HFF-Myc (cell line): ENCODE measurements at places on chromosomes 1 and 21.
A peak's percentile ranks its signal among the peaks of the same experiment; 100 is the strongest.

GRCh38 chr1:31764312-31765040 lies at the start of gene ADGRB2:
Gene ADGRB2 (minus strand): TSS chr1:31764340. CDS start chr1:31757221, 7,119 bp downstream.
- DNase-seq: no peak

DNA sequence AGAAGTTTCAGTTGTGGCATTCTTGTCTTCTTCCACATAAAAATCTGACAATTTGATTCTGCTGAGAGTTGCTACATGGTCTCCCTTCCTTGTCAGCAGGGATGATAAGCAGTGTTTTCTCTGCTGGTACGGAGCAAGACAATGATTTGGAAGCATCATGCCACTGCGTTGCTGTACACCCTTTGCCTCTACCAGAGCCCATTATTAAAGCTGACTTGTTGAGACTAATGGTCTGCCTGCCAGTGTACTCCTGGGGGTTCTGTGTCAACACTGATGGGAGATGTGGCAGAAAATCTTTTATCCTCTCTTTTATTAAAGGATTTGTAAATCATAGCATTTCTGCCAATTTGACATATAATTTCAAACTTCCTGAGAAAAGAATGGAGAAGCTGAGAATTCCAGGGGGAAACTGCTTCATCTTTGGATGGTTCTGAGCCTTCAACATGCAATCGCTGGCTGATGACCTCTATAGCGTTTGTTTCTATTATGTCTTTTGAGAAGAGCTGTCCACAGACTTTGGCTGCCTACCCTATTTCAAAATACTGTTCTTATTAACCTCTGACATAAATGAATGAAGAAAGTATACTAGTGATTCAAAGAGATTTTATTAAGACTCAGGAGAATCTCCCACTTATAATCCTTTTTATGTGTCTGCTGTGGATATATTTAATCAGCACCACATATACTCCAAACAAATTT lies 47.9 kb upstream of the DYNLT5 start:
- no peak for DNase-seq

GRCh38 chr1:183262628-183263200 lies 76.7 kb downstream of the LAMC2 start:
- no peak for DNase-seq

GRCh38 chr1:53320646-53321045 lies 7.2 kb downstream of the LRP8 start:
- no peak for DNase-seq

DNA sequence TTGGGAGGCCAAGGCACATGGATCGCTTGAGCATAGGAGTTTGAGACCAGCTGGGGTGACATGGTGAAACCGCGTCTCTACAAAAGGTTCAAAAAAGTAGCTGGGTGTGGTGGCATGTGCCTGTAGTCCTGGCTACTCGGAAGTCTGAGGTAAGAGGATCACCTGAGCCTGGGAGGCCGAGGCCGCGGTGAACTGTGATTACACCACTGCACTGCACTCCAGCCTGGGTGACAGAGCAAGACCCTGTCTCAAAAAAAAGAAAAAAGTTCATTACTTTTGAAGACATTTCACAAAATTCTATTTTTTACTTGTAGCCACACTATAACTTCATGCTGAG lies 2.1 kb upstream of the DENND2C start:
- DNase-seq: no peak

- peak; percentile 52 for DNase-seq
Measured at GRCh38 chr1:99737016-99737415, 29.4 kb downstream of the FRRS1 start.

GRCh38 chr1:149962736-149963135 lies 26.1 kb upstream of the MTMR11 start:
- no peak for DNase-seq

DNA sequence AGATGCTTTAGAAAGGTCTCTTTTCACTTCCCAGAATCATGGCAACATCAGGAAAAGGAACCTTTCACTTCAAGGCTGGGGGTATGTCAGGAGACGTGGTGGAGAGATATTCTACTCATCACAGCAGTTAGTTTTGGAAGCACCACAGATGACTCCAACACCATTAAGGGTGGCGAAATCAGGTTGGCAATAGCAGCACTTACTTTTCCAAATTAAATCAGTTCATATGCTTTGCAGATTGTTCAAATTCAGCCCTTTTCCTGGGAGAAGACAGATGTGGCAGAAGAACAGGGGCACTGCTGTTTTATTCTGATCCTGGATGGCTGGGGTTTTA lies 79.0 kb downstream of the RUNX1 start:
- no peak for DNase-seq

- DNase-seq: no peak
Measured at GRCh38 chr1:230694991-230695390, 18.9 kb downstream of the AGT start.

DNA sequence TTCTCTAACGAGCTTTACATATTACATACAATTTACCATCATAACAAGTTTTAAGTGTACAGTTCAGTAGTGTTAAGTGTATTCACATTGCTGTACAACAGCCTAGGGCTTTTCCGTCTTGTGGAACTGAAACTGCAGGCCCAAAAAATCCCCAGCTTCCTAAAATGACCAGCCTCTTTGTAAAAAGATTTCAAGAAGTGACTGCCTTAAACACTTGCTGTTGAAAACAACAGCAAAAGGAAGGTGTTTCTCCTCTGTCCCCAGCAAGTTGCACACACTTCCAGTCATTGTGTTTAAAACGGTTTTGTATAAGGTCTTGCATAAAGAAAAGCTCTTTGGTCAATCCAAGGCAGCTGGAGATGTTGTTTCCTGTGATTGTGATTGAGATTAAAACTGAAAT lies 16.0 kb upstream of the GBP1 start:
- no peak for DNase-seq

DNA sequence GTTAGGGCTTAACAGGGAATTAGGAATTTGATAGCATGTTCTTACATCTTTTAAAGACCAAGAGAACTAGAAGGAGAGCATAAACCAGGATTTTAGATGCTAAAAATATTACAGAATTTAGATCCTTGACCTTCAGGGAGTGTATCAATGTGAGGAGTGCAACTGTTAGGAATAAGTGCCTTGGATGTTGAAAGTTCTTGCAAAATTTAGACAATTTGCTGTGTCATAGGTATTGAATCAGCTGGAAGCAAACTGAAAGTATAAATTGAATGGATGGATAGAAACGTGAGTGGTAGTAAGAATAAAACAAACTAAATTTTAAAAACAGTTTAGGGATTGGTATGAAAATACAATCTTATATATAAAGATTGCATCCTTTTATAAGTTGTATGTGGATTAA lies 27.7 kb downstream of the PPP1R12B start:
- no peak for DNase-seq

GRCh38 chr1:212816567-212817278 lies 25.0 kb downstream of the TATDN3 start:
- DNase-seq: no peak

GRCh38 chr1:159088546-159089183 lies 12.1 kb upstream of the AIM2 start:
- no peak for DNase-seq

- DNase-seq: no peak
Measured at GRCh38 chr1:109823543-109824348, 60.0 kb upstream of the EPS8L3 start.

DNA sequence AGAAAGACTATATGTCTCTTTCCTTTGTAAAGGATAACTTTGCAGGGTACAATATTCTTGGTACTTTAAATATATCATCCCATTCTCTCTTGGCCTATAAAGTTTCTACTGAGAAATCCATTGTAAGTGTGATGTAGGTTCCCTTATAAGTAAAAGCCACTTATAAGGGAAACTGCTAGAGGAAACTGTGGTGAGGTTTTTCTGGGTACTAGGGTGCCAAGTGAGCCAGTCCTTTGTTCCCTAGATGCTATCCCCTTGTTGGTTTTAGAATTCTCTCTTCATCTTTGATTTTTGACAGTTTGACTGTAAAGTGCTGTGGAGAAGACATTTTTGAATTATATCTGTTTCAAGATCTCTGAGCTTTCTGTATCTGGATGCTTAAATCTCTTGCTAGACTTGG lies 108.9 kb upstream of the NEK7 start:
- DNase-seq: no peak

- no peak for DNase-seq
Measured at GRCh38 chr1:244087021-244087560, 36.0 kb downstream of the ZBTB18 start.

- DNase-seq: no peak
Measured at GRCh38 chr1:115170961-115171392, 81.7 kb upstream of the TSPAN2 start.

DNA sequence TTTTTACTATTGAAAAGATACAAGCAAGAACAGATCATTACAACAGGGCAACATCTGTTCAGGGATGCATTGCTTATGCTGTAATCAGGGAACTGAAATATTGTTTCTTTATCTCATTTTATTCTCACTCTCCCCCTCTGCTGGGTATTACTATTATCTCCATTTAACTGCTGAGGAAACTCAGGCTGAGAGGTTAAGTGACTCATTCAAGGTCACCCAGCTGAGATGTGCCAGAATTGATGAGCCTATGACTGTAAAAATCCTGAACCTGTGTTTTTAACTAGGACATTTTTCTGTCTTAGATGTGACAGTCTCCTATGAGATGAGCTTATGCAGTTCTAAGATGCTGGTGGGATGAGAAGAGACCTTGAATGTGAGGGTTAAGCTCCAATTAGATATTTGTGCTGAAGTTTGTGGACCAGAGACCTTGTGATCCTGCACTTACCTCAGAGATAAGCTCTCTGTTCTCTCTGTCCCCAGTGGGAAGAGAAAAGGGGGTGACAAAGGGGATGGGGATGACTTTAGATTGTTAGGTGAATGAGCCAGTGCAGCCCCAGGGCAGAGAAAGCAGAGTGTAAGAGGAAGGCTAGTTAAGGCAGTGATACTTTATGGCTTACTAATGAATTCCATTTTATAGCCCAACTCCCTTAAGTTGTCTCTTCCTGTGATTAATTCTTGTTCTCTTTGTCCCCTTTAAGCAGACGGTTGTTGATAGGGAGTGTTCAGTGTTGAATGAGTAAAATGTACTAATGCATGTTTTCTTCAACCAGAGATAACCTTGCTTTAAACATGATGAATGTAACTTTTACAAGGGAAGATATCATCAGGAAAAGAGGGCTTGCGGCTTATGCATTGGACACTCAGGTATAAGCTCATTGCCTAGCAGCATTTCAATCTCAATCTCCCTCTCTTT lies 111.4 kb downstream of the HLX start:
- DNase-seq: peak; percentile 62

GRCh38 chr1:158131217-158131616 lies 49.5 kb upstream of the CD1D start:
- no peak for DNase-seq

GRCh38 chr1:67890857-67891256 lies 57.6 kb upstream of the GNG12 start:
- DNase-seq: no peak

GRCh38 chr21:35593000-35593502 lies 467.3 kb downstream of the SETD4 start:
- no peak for DNase-seq

DNA sequence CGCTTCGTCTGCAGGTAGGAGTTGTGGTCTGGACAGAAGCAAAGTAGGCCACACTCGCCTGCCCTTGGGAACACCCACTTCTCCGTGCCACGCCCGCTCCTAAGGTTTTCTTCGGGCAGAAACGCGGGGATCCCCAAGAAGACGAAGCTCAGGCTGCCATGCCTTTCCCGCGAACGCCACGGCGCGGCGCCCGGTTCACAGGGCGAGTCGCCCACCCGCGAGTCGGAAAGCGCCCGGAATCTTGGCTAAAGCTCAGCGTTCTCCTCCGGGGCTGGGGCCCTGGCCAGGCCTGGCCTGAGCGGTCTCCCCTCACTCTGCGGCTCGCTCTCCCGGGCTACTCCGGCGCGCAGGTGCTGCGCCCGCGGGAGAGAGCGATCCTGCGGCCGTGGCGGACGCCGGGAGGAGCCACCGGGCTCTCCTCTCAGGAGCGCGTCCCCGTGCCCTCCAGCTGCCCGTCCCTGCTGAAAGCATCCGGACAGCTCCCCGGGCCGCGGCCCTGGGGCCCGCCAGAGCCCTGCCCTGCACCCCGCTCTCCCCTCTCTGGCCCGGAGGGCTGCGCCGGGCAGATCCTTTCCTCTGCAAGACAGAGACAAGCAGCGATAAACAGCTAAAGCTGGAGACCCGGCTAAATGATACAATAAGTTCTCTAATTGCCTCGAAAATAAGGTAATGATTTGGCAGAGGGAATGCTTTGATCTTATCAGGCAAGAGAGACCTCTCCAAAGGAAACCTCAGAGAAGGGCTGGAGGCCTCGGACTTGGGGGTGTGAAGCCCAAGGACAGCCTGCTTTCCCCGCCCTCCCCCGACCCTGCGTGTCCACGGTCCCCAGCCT lies 6.7 kb upstream of the WNT2B start:
- no peak for DNase-seq

DNA sequence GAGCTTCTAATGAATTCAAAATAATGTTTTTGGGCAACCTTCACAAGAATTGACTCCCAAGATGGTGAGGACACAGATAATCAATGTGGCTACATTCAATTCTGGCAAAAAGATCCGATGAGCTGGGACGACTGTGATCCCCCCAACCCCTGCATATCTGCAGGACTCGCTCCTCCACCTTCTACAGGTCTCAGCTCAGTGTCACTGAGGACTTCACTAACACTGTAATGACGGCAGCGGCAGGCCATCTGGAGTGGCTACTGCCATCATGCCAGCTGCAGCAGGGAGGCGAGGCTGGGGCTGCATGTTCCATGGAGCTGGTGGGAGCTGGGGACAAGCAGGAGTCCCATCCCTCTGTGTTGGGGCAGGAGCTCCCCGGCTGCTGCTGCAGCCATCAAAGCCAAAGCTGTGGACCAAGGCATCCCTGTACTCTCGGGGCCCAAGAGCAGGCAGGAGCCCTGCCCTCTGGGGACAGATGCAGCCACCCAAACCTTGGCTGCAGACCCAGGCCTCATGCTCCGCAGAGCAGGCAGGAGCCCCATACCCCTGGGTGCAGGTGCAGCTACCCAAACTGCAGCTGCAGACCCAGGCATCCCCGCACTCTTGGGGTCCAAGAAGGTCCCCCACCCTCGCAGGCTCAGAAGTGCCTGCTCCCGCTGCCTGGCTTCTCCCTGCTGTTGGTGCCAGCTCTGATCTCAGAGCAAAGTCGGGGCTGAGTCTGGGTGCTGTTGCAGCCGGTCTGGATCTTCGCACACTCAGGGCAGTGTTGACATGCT lies 12.2 kb upstream of the DHRS3 start:
- DNase-seq: no peak

DNA sequence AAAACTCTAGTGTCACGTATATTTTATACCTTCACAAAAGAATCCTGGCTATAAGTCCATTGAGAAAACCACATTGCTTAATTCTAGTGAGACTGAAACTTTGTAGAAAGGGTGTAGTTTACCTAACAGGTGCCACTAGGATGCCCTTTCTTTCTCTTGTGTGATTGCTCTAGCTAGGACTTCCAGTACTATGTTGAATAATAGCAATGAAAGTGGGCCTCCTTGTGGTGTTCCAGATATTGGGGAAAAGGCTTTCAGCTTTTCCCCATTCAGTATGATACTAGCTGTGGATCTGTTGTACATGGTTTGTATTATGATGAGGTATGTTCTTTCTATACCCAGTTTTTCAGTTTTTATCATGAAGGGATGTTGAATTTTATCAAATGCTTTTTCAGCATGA lies 39.7 kb upstream of the CHODL start:
- DNase-seq: no peak
